Stimulated activated naive CD8-positive, alpha-beta T cell treated with anti-CD3 and anti-CD28 coated beads, Interleukin-15, amount 100 ng/mL, for 72 hours (primary cell): ENCODE measurements at places on chromosomes 16 and 17.

- no peak for DNase-seq
Measured at GRCh38 chr17:42271006-42271778, 5.0 kb downstream of the STAT5B start.

DNA sequence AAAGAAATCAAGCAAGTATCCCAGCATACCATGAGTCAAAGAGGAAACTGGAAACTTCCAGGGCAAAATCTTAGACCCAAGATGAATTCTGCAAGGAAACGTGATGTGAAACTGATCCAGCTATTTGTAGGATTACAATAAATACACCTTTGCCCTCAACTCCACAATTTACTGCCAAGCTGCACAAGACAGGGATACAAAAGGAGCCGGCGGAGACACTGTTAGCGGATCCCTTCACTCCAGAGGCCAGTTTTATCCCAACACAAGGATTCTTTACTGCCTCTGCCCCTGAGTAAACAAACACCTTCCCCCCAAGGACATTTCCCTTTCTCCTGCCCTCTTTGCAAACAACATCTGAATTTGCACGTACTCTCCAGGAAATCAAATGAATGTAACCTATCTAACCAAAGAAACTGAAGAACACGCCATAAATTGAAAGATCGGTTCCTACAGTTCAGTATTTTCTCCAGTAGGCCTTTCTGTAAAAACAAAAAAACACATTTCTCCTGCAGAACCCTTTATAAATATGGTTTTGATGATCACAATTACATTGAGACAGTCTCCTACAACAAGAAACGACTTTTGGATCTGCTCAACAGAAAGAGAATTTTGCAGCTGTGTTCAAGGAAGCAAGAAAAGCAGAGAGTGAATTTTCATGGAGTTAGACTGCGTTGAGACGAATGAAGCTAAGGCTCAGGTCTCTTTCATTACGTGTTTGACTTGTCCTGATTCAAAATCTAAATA is 1.4 kb upstream of the CBX2 start:
- DNase-seq: no peak

DNA sequence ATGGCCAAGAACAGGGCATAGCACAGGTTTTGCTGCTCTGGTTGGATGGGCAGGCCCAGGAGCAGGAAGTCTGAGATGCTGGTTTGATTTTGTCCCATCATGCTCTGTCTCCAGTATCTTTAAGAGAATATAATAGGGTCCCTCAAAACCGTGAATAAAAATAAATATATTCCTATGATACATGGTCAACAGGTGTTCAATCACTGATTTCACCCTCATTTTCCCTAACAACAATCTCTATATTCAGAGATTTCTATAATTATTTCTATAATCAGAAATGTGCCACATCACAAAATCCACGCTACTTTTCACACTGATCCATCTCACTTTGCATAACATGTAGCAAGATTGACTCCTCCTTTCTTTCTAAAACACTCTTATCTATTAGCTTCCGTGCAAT is at the start of gene OR1E2:
Gene OR1E2, minus strand, starts transcription at position 101 of the 400 bp plus-strand sequence. Its CDS starts 0 bp downstream, at position 101.
- DNase-seq: no peak

- no peak for DNase-seq
Measured at GRCh38 chr17:4807605-4808377, 839 bp downstream of the PLD2 start.

- DNase-seq: peak; percentile 23
Measured at GRCh38 chr16:67245186-67245585, 2.1 kb downstream of the FHOD1 start.

DNA sequence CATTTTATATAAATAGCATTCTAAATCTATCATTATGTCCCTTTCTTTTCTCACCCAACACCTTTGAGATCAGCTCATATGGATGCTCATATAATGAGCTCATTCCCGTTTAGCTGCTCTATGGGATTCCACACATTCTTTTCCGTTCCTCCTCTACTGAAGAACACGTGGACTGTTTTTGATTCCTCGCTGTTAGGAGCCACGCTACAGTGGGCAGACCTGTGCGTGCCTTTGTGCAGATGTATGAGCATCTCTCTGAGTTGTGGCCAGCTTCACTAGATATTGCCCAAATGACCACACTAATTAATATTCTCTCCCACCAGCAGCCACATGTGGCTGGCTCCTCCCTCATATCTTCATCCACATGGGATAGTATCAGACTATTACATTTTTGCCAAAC is 6.0 kb upstream of the TNFRSF13B start:
- no peak for DNase-seq

GRCh38 chr16:78884204-78884603 is 716.3 kb downstream of the MAF start:
- DNase-seq: no peak

DNA sequence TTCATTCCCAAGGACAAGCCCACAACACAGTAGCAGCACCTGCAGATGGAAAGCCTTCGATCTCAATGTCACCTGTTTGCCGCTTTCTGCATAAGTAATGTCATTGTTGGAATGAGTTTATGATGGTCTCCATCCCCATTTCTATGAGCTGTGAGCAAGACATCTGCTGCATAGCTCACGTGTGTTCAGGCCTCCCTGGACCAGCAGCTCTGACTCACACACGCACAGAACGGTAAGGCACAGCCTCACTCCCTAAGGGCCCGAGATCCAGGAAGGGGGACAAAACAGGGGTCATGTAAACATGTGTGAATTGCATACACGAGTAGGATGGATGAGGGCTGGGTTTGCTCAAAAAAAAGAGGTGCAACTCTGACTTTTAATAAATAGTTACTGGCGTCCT is 223.1 kb downstream of the SOX9 start:
- no peak for DNase-seq

- DNase-seq: no peak
Measured at GRCh38 chr16:79402356-79402755, 198.2 kb downstream of the MAF start.

- no peak for DNase-seq
Measured at GRCh38 chr16:52073024-52073423, 473.9 kb downstream of the TOX3 start.

DNA sequence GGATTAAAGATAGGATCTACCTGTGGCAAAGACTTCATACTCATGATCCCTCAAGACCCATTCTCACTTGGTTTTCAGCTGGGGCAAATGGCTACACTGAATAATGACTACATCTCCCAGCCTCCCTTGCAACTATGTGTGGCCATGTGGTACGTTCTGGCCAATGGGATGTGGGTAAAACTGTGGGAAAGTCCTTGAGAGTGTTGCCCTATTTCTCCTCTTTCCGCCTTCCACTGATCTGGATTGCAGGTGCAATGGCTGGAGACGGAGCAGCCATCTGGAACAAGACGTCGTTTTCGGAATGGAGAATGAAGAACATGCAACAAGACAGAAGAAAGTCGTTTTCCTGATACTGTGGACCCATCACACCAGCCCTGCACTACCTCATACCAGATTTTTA is 48.5 kb downstream of the HAPSTR1 start:
- DNase-seq: no peak

DNA sequence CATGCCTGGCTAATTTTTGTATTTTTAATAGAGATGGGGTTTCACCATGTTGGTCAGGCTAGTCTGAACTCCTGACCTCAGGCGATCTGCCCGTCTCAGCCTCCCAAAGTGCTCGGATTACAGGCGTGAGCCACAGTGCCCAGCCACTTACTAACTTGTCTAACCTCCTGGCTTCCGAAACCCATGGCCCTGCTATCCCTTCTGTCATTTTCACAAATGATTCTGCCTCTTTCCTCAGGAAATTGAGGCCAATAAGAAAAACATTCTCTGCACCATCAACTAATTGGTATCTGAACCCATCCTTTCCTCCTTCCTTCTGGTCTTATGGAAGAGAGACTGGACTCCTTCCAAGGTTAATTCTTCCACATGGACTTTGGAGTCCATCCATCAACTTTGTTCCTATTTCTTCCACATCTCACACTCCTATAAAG is 27.9 kb upstream of the TNRC6A start:
- no peak for DNase-seq

DNA sequence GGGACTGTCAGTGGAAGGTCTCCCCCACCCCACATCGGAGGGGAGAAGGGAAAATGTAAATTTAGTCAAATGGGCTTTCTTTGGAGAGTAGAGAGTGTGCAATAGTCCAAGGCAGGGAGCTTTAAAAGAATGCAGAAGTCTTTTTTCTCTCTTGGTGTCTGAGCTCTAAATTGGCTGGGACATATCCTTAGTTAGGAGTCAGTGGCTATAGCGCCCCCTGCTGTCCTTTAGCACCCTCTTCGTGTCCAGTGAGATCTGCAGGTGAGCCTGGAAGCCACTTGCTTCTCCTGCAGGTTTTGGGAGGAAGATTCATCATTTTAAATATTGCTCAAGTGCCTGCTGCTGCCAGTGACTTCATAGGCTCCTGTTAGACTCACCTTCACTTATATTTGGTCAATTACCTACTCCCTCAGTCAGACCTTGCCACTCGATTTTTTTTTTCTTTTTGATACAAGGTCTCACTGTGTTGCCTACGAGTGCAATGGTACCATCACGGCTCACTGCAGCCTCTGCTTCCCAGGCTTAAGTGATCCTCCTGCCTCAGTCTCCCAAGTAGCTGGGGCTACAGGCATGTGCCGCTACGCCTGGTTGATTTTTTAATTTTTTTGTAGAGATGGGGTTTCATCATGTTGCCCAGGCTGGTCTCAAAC is 174.8 kb downstream of the PRKCB start:
- peak; percentile 74 for DNase-seq

DNA sequence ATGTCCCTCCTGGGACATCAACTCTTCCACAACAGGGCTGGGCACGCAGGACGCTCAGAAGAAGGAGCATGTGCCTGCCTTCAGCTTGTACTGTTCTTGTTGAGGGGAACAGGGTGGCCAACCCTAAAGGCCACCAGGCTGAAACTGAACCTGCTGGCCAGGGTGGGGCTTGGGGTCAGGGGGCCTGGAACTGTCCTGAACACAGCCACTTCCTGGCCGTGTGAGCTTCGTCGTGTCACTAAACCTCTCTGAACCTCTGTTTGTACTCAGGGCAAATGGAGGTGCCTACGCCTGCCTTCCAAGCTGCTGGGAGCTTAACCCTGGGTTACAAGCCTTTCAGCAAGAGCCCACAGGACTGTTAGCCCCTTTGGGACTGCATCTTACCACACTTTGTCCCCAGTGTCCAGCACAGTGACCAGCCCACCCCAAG is 6.7 kb downstream of the ARHGAP27 start:
- no peak for DNase-seq

DNA sequence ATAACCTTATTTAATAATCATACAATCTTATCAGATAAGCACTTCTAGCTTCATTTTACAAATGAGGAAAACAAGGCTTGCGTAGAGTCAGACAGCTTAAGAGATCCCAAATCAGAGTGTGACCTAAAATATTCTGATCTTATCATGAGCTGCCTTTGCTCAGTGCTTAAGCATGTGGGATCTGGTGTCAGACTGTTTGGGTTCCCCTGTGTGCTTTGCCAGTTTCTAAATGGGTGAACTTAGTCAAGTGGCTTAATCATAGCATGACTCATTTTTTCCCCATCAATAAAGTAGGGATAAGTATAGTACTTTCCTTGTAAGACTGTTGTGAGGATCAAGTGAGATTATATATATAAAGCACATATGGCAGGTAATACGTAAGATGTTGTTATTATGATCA is 612.6 kb upstream of the C16orf82 start:
- no peak for DNase-seq

DNA sequence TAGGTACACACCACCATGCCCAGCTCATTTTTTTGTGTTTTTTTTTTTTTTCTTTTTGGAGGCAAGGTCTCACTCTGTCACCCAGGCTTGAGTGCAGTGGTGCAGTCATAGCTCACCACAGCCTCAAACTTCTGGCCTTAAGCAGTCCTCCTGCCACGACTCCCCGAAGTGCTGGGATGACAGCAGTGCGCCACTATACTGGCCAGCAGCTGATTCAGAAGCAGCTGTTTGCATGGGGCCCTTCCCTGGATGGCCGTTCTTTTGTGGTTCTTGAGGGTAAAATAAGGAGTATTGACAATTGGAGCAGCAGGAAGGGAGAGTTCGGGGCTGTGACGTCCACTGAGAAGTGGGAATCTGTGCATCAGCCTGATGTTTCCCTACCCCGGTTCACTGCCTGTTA is 41.6 kb downstream of the KIAA0513 start:
- no peak for DNase-seq

DNA sequence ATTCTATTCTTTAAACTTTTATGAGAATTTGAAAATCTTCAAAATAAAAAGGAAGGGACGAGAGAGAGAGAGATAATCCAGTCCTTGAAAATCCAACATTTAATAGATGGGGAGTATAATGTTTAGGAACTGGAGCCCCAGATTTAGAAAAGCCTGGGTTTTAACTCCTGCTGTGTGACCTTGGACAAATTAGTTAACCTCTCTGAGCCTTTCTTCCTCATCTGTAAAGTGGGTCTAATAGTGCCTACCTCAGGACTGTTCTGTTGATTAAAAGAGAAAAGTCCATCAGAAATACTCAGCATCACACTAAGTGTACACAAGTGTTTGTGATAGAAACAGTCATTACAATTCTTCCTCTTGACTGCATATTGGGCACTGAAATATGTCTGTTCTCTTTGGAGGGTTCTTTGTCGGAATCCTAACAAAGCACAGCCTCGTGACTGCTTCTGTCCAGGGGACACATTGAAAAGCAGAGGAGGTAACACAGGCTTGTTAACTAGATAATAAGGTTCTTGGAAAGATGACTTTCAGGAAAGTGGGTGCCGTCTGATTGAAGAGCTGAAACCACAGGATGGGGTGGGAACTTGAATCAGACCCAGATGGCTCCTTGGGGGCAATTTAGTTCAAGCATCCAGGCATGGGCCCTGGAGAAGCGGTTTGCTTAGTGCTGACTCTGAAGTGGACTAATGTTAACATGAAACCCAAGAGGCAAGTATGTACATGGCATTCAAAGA is 128.2 kb downstream of the CLEC16A start:
- DNase-seq: no peak

DNA sequence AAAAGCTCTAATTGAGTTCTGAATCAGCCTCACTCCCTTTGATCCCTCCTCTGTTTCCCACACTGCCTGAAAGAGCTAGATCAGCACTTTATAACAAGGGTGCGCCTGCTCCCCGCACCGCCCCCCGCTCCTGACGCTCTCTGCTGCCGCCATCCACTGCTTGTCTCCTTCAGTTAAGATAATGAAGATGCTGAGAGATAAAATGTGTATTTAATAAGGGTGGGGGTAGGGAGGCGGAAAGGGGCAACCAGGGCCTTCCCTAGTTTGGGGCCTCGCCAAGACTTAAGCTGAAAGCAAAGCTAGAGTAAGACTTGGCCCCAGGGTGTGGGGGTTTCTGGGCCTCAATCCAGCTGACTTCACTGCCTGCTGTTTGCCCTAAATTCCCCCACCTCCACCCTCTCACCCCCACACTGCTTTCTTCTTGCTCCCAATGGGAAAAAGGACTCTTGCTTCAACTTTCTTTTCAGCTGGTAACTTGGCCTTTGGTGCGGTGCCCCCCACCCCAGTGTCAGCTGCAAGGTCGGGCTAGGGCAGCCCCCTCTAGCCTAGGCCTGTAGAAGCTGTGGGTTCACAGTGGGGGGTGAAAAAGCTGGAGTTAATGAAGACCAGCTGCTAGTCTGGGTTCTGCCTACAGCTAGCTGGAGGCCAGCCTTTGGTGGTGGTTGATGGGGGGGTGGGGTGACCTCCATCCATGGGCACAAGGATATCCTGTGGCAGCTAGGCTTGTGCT is 1.8 kb upstream of the RARA start:
- no peak for DNase-seq

- DNase-seq: no peak
Measured at GRCh38 chr17:61314368-61315078, 85.1 kb upstream of the TBX2 start.

GRCh38 chr17:7878234-7878633 is 10.4 kb upstream of the CHD3 start:
- no peak for DNase-seq
